Stimulated activated CD8-positive, alpha-beta memory T cell treated with anti-CD3 and anti-CD28 coated beads, Interleukin-15, amount 100 ng/mL, for 1 hour (primary cell): ENCODE measurements at places on chromosomes 2 and 18.

GRCh38 chr2:227536445-227536844 lies 62.2 kb upstream of the SCYGR2 start:
- no peak for DNase-seq

DNA sequence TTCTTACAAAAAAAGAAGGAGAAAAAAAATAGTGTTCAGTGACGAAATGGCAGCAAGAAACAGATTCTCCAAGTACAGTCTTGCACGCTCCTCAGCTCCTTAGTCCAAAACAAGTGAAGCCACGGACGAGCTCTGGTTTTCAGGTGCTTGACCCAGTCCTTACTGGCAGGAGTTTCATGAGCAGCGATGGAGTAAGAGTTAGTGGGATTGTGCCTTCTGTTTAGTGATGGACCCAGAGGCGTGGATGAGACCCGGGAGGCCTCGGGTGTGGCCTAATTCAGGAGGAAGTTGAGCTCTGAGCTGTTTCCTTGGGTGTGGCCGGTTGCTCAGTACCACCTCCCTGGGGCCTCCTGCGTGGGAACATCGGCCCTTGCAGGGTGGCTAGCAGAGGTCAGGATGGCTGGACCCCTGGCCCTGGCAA lies 52.0 kb downstream of the KIF5C start:
- DNase-seq, result no peak

- DNase-seq, result no peak
Measured at GRCh38 chr2:120318626-120319025, 27.3 kb upstream of the INHBB start.

- no peak for DNase-seq
Measured at GRCh38 chr2:97761192-97761591, 47.8 kb downstream of the ZAP70 start.

DNA sequence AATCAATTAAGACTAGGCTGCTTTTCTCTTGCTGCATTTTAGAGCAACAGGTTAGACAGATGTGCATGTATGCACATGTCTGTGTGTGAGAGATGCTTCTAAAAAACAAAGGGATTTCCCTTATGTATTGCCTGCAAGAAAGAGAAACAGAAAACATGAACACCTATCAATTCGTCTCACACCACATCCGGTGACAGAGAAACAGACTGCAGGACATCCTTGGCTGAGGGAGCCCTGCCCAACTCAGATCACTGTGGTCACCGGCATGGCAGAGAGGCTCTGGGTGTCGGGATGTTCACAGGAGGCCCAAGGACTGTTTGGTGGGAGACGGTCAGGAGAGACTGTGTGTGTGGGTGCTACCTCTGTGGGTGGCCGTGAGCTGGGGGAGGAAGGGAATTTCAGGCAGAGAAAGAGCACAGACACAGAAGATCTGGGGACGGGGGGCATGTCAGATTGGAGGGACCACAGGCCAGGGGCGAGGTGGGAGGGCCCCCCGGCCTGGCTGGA lies 24.9 kb downstream of the FHL2 start:
- DNase-seq, result no peak
